ENCODE measurements at places on chromosomes 4 and X.

DNA sequence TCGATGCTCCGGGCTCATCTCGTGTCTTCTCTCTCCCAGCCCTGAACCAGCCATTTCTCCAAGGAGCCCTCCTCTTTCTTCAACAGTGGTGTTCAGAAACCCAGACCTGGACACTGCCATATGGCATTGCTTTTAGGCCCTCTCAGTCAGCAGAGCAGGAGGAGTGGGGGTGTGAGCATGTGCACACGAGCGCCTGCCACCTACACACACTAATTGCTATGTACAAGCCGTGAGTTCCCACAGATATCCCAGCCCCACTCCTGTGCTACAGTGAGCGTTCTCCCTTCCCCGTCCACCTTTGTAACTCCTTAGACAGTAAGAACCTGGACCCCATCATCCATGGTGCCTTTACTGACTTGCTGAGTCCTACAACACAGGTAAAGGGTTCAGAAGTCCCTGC is 53.8 kb downstream of the TNIP2 start:
- no peak for DNase-seq

GRCh38 chr4:15481961-15482745 is 12.5 kb downstream of the CC2D2A start:
- DNase-seq: no peak

DNA sequence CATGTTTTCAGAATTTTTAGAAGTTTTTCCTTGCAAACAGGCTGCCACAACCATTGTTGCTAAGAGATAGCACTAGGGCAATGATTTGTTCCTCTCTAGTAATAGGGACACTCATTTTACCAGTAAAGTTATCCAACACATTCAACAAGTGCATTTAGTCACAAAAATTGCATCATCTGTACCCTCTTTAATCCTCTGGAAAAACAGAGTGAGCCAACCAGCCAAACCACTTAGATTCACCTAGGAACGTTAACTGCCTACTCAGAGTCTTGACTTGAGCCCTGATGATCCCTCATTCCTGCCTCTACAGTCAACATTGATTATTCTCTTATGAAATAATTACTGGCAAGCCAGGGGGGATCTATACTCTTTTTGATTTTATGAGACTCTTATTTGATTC is 17.0 kb upstream of the ADGRA3 start:
- DNase-seq: no peak

GRCh38 chrX:10173331-10173900 is 16.6 kb downstream of the CLCN4 start:
- DNase-seq: no peak
